A549 treated with Hydrocortisone at 1 μM for 4 hours (cell line): ENCODE measurements at places on chromosomes 12 and 14. TPM values are rescaled to one million over a fixed set of nuclear protein-coding genes. Genes with fewer than 3 reads are reported as not detected.

BCL2L14 gene
- total RNA-seq: 0.12 TPM in 1 of 5 replicates, not detected in the others

KCNJ8 gene
- total RNA-seq: 0.22 to 0.47 TPM (median 0.32 TPM) in 5 replicates

SSPN gene
- total RNA-seq: 0.37 to 0.63 TPM (median 0.47 TPM) in 5 replicates

PSMB5 gene
- total RNA-seq: 290 to 318 TPM (median 311 TPM) in 5 replicates

EID3 gene
- total RNA-seq: 5.5 to 8.8 TPM (median 6.1 TPM) in 5 replicates

SPX gene
- 3.7 to 4.3 TPM (median 4.0 TPM) in 5 replicates for total RNA-seq

WNT1 gene
- total RNA-seq: 0.07 to 0.15 TPM (median 0.12 TPM) in 5 replicates

GPR84 gene
- total RNA-seq: 0.08 to 0.11 TPM in 2 of 5 replicates, not detected in the others

ATXN3 gene
- 21.3 to 45.4 TPM (median 23.1 TPM) in 5 replicates for total RNA-seq

TAS2R7 gene
- not detected in 5 replicates for total RNA-seq

TMEM121 gene
- 4.6 to 9.5 TPM (median 8.0 TPM) in 5 replicates for total RNA-seq

PAX9 gene
- total RNA-seq: 2.5 to 3.5 TPM (median 3.0 TPM) in 5 replicates

CACNA1C gene
- total RNA-seq: 0.05 to 0.20 TPM (median 0.06 TPM) in 4 of 5 replicates, not detected in the other

C14orf39 gene
- not detected in 5 replicates for total RNA-seq

MYRFL gene
- total RNA-seq: 0.02 to 0.06 TPM in 2 of 5 replicates, not detected in the others

AICDA gene
- 0.13 to 0.28 TPM (median 0.24 TPM) in 5 replicates for total RNA-seq

RNASE1 gene
- 0.12 to 0.31 TPM (median 0.15 TPM) in 5 replicates for total RNA-seq

BRF1 gene
- total RNA-seq: 24.9 to 27.6 TPM (median 26.4 TPM) in 5 replicates

RPS6KL1 gene
- total RNA-seq: 0.21 to 0.67 TPM (median 0.45 TPM) in 5 replicates

DEPDC4 gene
- total RNA-seq: 0.28 to 1.5 TPM (median 1.2 TPM) in 5 replicates

FSCB gene
- total RNA-seq: not detected in 5 replicates

MYF5 gene
- total RNA-seq: not detected in 5 replicates

PAPOLA gene
- total RNA-seq: 77.3 to 91.6 TPM (median 85.6 TPM) in 5 replicates

GUCY2C gene
- total RNA-seq: 0.02 to 0.05 TPM (median 0.03 TPM) in 3 of 5 replicates, not detected in the others

AQP2 gene
- total RNA-seq: not detected in 5 replicates

ADAM21 gene
- total RNA-seq: 0.03 TPM in 2 of 5 replicates, not detected in the others

MYH6 gene
- 0.03 to 0.16 TPM (median 0.12 TPM) in 5 replicates for total RNA-seq

VASH1 gene
- 3.0 to 4.4 TPM (median 4.1 TPM) in 5 replicates for total RNA-seq

LHX5 gene
- 0.02 TPM in 1 of 5 replicates, not detected in the others for total RNA-seq

RBMS2 gene
- total RNA-seq: 9.1 to 12.2 TPM (median 11.0 TPM) in 5 replicates

RIC8B gene
- total RNA-seq: 7.9 to 12.2 TPM (median 9.1 TPM) in 5 replicates

CAMKK2 gene
- total RNA-seq: 21.0 to 30.1 TPM (median 25.5 TPM) in 5 replicates

PLA2G1B gene
- total RNA-seq: not detected in 5 replicates

SRRM4 gene
- total RNA-seq: not detected in 5 replicates

RPL41 gene
- total RNA-seq: 4,103 to 6,224 TPM (median 5,662 TPM) in 5 replicates

IRF9 gene
- 15.5 to 20.2 TPM (median 17.9 TPM) in 5 replicates for total RNA-seq

CELA1 gene
- total RNA-seq: not detected in 5 replicates

OR4E2 gene
- total RNA-seq: not detected in 5 replicates

RNU6-8 gene
- total RNA-seq: not detected in 5 replicates

DCAF5 gene
- total RNA-seq: 14.5 to 20.6 TPM (median 18.8 TPM) in 5 replicates

STXBP6 gene
- 1.9 to 2.6 TPM (median 2.0 TPM) in 5 replicates for total RNA-seq

PLEKHG7 gene
- 0.03 TPM in 1 of 5 replicates, not detected in the others for total RNA-seq

APOF gene
- not detected in 5 replicates for total RNA-seq

MON2 gene
- total RNA-seq: 10.7 to 17.4 TPM (median 15.2 TPM) in 5 replicates

MFAP5 gene
- 0.12 to 0.49 TPM (median 0.23 TPM) in 5 replicates for total RNA-seq

SLC25A21 gene
- 0.50 to 1.9 TPM (median 0.93 TPM) in 5 replicates for total RNA-seq

FBXO34 gene
- 12.2 to 18.9 TPM (median 14.2 TPM) in 5 replicates for total RNA-seq

KRT85 gene
- total RNA-seq: 0.05 TPM in 1 of 5 replicates, not detected in the others

CCDC38 gene
- 0.07 to 0.30 TPM (median 0.14 TPM) in 5 replicates for total RNA-seq
